ENCODE measurements at places on chromosomes 2 and 18. TPM values are rescaled to one million over a fixed set of nuclear protein-coding genes. Genes with fewer than 3 reads are reported as not detected.

DNA sequence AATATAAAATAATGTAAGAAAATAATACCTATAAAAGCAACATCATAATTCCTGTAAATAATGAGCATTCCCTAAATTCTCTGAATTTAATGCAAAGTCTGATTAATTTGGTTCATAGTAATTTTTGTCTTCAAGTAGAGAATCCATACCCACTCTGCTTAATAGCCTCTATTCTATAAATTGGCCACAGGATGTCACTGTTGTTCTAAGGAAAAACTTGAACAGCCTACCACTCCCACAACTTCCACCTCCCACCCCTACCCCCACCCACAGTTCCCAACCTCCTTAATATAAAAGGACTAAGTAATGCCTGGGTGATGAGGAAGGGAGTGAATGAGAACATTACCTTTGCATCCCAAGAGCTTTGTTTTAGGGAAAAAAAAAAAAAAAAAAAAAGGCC lies 27.2 kb upstream of the BBS5 start:
- no peaks in the 10 kb centered on the region for H3K4me1 ChIP-seq
- no peaks in the 10 kb centered on the region for H3K27me3 ChIP-seq
- no peaks in the 10 kb centered on the region for H3K36me3 ChIP-seq
- no peak overlapping the region for H3K27ac ChIP-seq
- H3K4me3 ChIP-seq: no peak overlapping the region
- DNase-seq: no peak

- H3K36me3 ChIP-seq: no peaks in the 10 kb centered on the region
- no peaks in the 10 kb centered on the region for H3K27me3 ChIP-seq
- no peak overlapping the region for H3K4me3 ChIP-seq
- H3K4me1 ChIP-seq: peaks cover 48% of the 10 kb centered on the region
- H3K27ac ChIP-seq: no peak overlapping the region
Measured at GRCh38 chr2:224561234-224562005, 23.7 kb downstream of the CUL3 start.

GRCh38 chr2:137467246-137467862 lies 496.9 kb upstream of the HNMT start:
- no peaks in the 10 kb centered on the region for H3K4me1 ChIP-seq
- no peaks in the 10 kb centered on the region for H3K36me3 ChIP-seq
- no peak overlapping the region for H3K4me3 ChIP-seq
- H3K27me3 ChIP-seq: no peaks in the 10 kb centered on the region

GRCh38 chr2:238763471-238763995 lies 84.4 kb upstream of the TWIST2 start:
- no peak overlapping the region for H3K27ac ChIP-seq
- H3K4me3 ChIP-seq: no peak overlapping the region
- no peaks in the 10 kb centered on the region for H3K36me3 ChIP-seq
- no peak for DNase-seq
- no peaks in the 10 kb centered on the region for H3K4me1 ChIP-seq

PCARE gene
- total RNA-seq: 0.68 TPM

GRCh38 chr2:233256048-233256447 lies 4.6 kb downstream of the ATG16L1 start:
- no peaks in the 10 kb centered on the region for H3K27me3 ChIP-seq
- DNase-seq: no peak
- no peak overlapping the region for H3K4me3 ChIP-seq
- peaks cover 53% of the 10 kb centered on the region for H3K36me3 ChIP-seq
- no peak overlapping the region for H3K27ac ChIP-seq
- H3K4me1 ChIP-seq: peaks cover 17% of the 10 kb centered on the region

- no peak overlapping the region for H3K4me3 ChIP-seq
- H3K27me3 ChIP-seq: no peaks in the 10 kb centered on the region
- H3K4me1 ChIP-seq: no peaks in the 10 kb centered on the region
- DNase-seq: no peak
- no peaks in the 10 kb centered on the region for H3K36me3 ChIP-seq
- H3K27ac ChIP-seq: no peak overlapping the region
Measured at GRCh38 chr2:56127463-56128152, 56.2 kb upstream of the CCDC85A start.

ADRA2B gene
- total RNA-seq: 2.7 TPM

DNA sequence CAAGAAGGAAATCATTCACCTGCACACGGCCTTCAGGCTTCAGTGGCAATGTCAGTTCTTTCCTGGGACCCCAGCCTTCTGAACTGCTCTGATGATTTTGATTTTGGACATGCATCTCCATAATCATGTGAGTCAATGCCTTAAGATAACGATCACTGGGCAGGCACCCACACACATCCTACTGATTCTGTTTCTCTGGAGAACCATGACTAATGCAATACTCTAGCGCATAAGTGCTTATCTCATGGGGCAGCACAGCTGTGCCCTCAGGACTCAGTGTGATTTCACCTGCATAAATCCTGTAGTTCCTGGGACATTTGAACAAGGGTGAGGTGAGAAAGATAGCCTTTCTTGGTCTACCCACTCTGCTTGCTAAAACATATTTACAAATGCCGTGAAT lies 144.6 kb downstream of the AKAIN1 start:
- no peak overlapping the region for H3K4me3 ChIP-seq
- H3K27ac ChIP-seq: no peak overlapping the region
- no peaks in the 10 kb centered on the region for H3K36me3 ChIP-seq
- DNase-seq: no peak
- no peaks in the 10 kb centered on the region for H3K27me3 ChIP-seq

LRRC30 gene
- total RNA-seq: 1.4 TPM

DNA sequence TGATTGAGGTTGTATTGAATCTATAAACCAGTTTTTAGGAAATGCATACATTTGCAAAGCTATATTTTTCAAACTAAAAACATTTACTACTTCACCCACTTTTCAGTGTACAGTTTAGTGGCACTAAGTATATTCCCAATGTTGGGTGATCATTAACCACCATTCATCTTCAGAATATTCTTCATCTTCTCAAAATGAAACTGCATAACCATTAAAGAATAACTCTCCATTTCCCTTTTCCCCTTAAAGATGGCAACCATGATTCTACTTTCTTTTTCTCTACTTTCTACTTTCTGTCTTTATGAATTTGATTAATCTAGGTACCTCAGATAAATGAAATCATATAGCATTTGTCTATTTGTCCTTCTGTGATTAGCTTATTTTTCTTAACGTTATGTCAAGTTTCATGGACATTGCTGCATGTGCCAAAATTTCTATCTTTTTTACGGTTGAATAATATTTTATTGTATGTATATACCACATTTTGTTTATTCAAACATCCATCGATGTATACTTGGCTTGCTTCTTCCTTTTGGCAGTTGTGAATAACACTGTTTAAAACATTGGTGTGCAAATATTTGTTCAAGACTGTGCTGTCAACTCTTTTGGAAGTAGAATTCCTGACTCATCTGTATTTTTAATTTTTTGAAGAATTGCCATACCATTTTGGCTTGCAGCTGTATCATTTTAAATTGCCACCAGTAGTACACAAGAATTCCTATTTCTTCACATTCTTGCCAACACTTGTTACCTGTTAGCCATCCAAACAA lies 104.9 kb downstream of the RPRM start:
- no peaks in the 10 kb centered on the region for H3K27me3 ChIP-seq
- no peak overlapping the region for H3K4me3 ChIP-seq
- no peaks in the 10 kb centered on the region for H3K4me1 ChIP-seq
- no peak overlapping the region for H3K27ac ChIP-seq
- no peak for DNase-seq

GRCh38 chr2:205947621-205948495 lies 138.1 kb downstream of the INO80D start:
- H3K4me1 ChIP-seq: no peaks in the 10 kb centered on the region
- H3K4me3 ChIP-seq: peak overlapping the region; percentile 46
- H3K36me3 ChIP-seq: no peaks in the 10 kb centered on the region
- no peak overlapping the region for H3K27ac ChIP-seq
- DNase-seq: peak; percentile 59

DNA sequence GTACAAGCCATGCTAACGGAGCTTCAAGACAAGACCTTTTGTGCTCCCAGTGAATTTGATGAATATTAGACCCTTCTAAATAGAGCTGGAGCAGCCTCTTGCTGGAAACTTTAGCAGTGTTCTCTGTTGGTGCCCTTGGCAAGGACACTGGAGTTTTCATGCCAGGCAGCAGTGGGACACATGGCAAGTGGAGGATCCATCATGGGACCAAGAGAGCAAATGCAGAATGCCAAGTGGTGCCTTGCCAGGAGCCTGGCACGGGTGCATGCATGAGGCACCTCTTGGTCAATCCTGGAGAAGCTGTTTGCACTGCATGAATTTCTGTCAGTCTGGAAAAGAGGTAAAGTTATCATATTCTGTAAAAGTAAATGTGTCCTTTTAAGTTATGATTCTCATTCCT lies 59.1 kb downstream of the NETO1 start:
- DNase-seq: no peak
- H3K36me3 ChIP-seq: no peaks in the 10 kb centered on the region
- no peak overlapping the region for H3K27ac ChIP-seq
- no peaks in the 10 kb centered on the region for H3K27me3 ChIP-seq
- H3K4me1 ChIP-seq: no peaks in the 10 kb centered on the region

- no peak overlapping the region for H3K27ac ChIP-seq
- H3K4me3 ChIP-seq: no peak overlapping the region
- H3K36me3 ChIP-seq: no peaks in the 10 kb centered on the region
- H3K27me3 ChIP-seq: no peaks in the 10 kb centered on the region
- H3K4me1 ChIP-seq: no peaks in the 10 kb centered on the region
Measured at GRCh38 chr2:62939735-62940491, 110.7 kb upstream of the OTX1 start.

ASB3 gene
- 5.1 TPM for total RNA-seq

FNDC4 gene
- total RNA-seq: 2.2 TPM

GRCh38 chr18:62682371-62682770 lies 33.0 kb upstream of the PHLPP1 start:
- no peaks in the 10 kb centered on the region for H3K27me3 ChIP-seq
- H3K4me3 ChIP-seq: no peak overlapping the region
- DNase-seq: no peak
- H3K36me3 ChIP-seq: no peaks in the 10 kb centered on the region
- no peak overlapping the region for H3K27ac ChIP-seq

SGPP2 gene
- 0.29 TPM for total RNA-seq

GRCh38 chr2:234684466-234684865 lies 187.6 kb upstream of the ARL4C start:
- no peaks in the 10 kb centered on the region for H3K36me3 ChIP-seq
- no peak for DNase-seq
- no peaks in the 10 kb centered on the region for H3K4me1 ChIP-seq
- H3K27me3 ChIP-seq: no peaks in the 10 kb centered on the region
- H3K4me3 ChIP-seq: no peak overlapping the region
- H3K27ac ChIP-seq: no peak overlapping the region

- H3K27ac ChIP-seq: no peak overlapping the region
- H3K4me1 ChIP-seq: peaks cover 47% of the 10 kb centered on the region
- peaks cover 22% of the 10 kb centered on the region for H3K36me3 ChIP-seq
- H3K4me3 ChIP-seq: no peak overlapping the region
- no peak for DNase-seq
Measured at GRCh38 chr2:161165266-161165665, 5.0 kb downstream of the TANK start.

DNA sequence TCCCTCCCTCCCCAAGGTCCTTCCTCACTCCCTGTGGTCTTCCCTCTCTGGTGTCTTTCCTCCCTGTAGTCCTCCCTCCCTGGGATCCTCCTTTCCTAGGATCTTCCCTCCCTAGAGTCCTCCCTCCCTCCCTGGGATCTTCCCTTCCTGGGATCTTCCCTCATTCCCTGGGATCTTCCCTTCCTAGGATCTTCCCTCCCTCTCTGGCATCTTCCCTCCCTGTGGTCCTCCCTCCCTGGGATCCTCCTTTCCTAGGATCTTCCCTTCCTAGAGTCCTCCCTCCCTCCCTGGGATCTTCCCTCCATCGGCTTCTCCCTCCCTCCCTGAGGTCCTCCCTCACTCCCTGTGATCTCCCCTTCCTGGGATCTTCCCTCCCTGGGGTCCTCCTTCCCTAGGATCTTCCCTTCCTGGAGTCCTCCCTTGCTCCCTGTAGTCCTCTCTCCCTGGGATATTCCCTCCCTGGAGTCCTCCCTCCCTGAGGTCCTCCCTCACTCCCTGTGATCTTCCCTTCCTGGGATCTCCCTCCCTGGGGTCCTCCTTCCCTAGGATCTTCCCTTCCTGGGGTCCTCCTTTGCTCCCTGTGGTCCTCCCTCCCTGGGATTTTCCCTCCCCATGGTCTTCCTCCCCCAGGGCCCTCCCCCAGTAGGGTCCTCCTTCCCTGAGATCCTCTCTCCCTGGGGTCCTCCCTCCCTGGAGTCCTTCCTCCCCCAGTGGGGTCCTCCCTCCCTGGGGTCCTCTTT lies 23.0 kb downstream of the STK25 start:
- no peaks in the 10 kb centered on the region for H3K27me3 ChIP-seq
- H3K4me1 ChIP-seq: no peaks in the 10 kb centered on the region
- H3K4me3 ChIP-seq: no peak overlapping the region
- DNase-seq: no peak
- no peaks in the 10 kb centered on the region for H3K36me3 ChIP-seq
- no peak overlapping the region for H3K27ac ChIP-seq

DNA sequence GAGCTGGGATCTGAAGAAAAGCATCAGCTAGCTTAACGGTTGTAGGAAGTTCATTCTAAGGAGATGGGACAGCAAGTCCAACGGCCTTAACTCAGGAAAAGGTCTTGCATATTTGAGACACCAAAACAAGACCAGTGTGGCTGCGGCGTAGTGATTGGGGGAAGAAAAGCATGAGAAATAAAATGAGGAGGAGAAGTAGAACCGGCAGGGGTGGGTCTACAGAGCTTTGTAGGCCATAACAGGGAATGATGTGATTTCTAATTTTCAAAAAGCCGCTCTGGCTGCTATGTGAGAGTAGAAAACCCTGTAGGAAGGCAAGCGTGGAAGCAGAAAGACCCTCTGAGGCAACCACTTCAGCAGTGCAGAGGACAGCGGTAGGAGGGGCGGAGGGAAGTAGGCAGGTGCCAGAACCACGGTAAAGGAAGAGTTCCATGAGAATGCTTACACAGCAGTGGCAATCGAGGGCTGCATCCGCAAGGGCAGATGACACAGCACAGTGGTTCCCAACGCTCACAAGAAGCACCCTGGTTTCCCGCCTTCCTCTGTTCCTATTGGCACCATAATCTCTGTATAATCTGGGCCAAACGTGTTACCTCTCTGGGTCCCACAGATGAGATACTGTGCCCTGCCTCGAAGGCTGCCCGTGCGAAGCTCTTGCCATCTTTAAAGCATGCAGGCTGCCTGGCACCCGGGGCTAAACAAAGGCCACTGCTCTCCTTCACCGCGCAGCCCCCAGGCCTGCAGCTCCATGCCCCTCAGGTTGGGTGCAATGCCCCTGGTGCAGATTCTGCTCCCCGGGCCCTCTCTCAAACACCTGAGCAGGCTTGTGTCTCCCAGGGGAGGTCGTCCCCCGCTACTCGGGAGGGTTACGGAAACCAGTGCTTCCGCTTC lies 795 bp downstream of the ANKRD39 start:
- DNase-seq: no peak
- peaks cover 3% of the 10 kb centered on the region for H3K36me3 ChIP-seq
- no peaks in the 10 kb centered on the region for H3K27me3 ChIP-seq
- peaks cover 17% of the 10 kb centered on the region for H3K4me1 ChIP-seq

GRCh38 chr2:192150166-192150565 lies 44.6 kb downstream of the TMEFF2 start:
- no peak overlapping the region for H3K27ac ChIP-seq
- peaks cover 4% of the 10 kb centered on the region for H3K4me1 ChIP-seq
- no peak overlapping the region for H3K4me3 ChIP-seq
- no peaks in the 10 kb centered on the region for H3K36me3 ChIP-seq
- no peaks in the 10 kb centered on the region for H3K27me3 ChIP-seq
- no peak for DNase-seq

- no peak overlapping the region for H3K27ac ChIP-seq
- no peaks in the 10 kb centered on the region for H3K27me3 ChIP-seq
- no peak overlapping the region for H3K4me3 ChIP-seq
- DNase-seq: no peak
- no peaks in the 10 kb centered on the region for H3K4me1 ChIP-seq
Measured at GRCh38 chr2:5479265-5479928, 212.8 kb upstream of the SOX11 start.
